Stimulated activated CD4-positive, alpha-beta T cell treated with anti-CD3 and anti-CD28 coated beads, Interleukin-1b, Interleukin-23, amount 100 ng/mL, for 1 hour (primary cell): ENCODE measurements at places on chromosomes 13 and 19.

GRCh38 chr13:30936971-30937370, 4.5 kb downstream of the TEX26 start:
- DNase-seq, result no peak

DNA sequence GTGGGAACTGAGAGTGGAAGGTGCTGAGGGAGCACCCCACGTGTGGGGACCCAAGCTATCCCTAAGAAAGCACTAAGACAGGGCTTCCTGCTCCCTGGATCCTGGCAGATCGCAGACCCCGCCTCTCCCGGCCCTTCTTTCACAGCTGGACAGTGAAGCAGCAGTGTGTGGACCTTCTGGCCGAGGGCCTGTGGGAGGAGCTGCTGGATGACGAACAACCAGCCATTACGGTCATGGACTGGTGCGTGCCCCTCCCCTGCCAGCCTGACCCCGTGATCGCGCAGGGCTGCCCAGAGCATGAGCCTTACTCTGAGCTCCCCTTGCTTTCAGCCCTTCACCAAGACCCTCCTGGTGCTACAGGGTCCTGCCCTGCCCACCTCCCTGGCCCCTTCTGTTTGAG, 2.3 kb downstream of the NCCRP1 start:
- no peak for DNase-seq

- no peak for DNase-seq
Observed at GRCh38 chr19:13079542-13079986, 23.1 kb downstream of the LYL1 start.

GRCh38 chr13:51768378-51768921, 35.5 kb downstream of the DHRS12 start:
- no peak for DNase-seq

DNA sequence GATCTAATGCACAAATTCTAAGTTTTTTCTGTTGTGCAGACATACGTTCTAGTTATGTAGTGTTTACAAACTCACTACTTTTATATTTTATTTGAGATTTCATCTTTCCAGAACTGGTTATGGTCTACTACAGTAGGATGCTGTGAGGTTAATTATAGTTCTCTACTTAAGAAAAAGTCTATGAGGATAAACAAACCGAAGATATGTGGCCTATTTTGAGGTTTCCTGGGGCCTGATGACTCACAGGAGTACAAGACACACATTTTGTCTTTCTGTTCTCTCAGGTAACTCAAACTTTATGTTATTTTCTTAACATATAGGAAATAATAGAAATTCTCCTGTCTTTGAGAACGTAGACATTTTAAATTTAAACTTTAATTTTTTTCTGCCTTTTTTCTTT, 45.1 kb downstream of the PCDH20 start:
- no peak for DNase-seq

DNA sequence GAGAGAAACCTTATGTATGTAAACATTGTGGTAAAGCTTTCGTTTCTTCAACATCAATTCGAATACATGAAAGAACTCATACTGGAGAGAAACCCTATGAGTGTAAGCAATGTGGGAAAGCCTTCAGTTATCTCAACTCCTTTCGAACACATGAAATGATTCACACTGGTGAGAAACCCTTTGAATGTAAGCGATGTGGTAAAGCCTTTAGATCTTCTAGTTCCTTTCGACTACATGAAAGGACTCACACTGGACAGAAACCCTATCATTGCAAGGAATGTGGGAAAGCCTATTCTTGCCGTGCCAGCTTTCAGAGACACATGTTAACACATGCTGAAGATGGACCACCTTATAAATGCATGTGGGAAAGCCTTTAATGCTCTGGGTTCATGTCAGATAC, 24.7 kb downstream of the ZNF136 start:
- DNase-seq, result no peak

GRCh38 chr19:54475706-54476105, 2.6 kb upstream of the CDC42EP5 start:
- no peak for DNase-seq

GRCh38 chr19:16369664-16370576, 45.3 kb downstream of the KLF2 start:
- no peak for DNase-seq

- no peak for DNase-seq
Observed at GRCh38 chr13:111121506-111121905, 6.4 kb downstream of the ARHGEF7 start.

DNA sequence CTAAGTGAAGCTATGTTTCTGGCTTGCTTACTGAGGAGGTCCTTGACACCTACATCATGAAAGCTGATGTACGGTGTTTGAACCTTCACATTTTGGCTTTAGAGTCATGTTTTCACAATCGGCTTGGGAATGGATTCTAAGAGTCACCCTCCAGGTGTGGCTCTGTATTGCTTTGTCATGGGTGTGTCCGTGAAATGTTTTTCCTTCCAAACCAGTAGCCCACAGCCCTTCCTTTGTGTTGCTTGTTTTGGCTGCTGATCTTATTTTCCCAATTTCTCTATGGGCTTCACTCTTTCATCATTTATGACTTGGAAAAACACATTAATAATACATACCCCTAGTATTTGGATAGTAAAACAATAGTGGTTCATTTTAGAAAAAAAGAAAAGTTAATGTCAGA, 240.6 kb downstream of the GGACT start:
- DNase-seq, result no peak

DNA sequence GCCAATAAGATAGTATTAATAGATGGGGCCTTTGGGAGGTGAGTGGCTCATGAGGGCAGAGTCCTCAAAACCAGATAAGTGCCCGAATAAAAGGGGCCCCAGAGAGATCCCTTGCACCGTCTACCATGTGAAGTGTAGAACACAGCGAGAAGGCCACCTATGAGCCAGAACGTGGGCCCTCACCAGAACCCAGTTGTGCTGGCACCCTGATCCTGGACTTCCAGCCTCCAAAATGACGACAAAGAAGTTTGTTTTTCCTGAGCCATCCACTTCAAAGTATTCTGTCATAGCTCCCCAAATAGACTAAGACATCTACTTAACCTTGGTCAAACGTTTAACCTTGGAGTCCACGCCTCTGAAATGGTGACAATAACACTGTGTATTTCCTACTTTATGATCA, 158.1 kb downstream of the EFNB2 start:
- DNase-seq, result no peak

DNA sequence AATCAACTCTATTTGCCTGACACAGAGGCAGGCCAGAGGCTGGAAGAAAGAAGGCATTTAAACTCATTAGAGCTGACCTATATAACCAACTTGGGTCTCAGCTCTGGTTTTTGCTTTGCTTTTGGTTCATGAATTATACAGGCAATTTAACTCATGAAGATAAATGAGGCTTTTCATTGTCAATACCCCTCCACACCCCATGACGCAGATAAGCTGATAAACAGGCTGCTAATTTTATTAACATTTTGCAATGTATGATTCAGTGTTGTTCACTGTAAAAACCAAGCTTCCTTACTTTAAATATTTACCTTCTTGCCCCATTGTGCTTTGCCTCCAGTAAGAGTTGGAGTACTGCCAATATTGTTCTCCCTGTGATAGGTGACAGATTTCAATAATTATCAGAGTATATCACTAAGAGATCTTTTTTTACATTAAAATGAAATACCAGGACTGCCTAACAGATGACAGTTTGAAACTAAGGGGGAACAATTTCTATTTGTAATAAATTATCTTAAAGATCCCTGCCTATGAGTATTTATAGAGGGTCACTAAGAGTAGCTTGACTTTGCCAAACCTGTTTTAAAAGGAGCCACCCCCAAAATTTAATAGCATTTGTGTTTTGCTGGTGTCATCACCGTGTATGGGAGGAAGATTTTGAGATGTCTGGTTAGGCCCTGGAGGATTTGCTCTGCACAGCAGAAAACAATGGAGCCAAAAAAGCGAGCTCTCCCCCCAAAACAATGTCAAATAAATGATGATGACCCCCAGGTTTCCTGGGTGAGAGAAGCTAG, 472.7 kb upstream of the NBEA start:
- no peak for DNase-seq

GRCh38 chr13:73421310-73421912, 362.6 kb downstream of the KLF5 start:
- no peak for DNase-seq

- DNase-seq, result no peak
Observed at GRCh38 chr13:110046811-110047210, 260.1 kb downstream of the COL4A1 start.

- DNase-seq, result no peak
Observed at GRCh38 chr19:13684021-13684420, 80.3 kb upstream of the MRI1 start.

DNA sequence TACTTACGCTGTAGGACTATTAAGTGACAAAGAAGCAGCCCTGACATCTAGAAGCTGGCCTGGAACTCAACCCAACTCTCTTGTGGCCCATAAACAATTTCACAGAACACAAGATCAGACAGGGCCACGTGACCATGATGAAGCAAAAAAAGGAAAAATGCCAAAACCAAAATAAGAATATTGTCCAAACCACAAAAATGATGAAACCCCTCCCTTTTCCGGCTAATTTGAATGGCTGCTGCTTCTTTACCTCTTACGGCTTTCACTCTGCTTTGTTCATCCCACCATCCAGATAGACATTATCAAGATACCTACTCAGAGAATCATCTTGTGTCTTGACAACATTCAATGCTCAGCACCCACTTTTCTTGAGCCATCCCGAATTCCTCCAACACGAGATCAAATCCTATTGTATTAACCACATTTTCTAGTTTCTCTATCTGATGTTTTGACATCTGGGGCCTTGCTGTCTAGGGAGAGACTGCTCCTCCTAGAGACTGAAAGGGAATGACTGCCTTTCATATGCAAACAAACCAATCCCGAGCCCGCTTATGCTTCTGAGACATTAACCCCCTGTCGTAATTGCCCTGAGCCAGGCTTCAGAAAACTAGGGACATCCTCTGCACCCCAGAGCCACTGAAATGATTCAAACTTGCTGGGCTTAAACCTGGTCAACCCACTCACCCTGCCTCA, 186.3 kb downstream of the TDRD3 start:
- no peak for DNase-seq

DNA sequence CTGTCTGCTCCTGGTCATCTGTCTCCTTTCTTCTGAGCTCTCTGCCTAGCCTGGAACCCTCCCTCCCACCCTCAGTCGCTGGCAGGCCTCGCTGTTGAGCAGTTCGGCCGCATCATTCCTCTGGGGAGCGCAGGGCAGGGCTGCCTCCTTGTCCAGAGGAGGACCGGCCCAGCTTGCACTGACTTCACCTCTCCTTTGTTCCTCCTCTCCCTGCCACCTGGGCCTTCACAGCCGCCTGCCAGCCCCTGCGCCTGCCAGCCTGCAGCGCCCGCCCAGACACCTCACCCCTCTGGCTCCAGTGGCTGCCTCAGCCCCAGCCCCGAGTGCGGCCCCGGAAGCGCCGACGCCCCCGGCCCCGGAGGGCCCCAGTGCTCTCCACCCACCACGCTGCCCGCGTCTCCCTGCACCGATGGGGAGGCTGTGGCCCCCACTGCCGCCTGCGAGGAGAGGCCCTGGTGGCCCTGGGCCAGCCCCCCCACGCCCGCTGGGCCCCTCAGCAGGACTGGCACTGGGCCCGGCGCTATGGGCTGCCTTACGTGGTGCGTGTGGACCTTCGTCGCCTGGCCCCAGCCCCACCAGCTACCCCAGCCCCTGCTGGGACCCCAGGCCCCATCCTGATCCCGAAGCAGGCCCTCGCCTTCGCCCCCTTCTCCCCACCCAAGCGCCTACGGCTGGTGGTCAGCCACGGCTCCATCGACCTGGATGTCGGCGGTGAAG, 7.2 kb downstream of the KMT5C start:
- DNase-seq, result no peak

DNA sequence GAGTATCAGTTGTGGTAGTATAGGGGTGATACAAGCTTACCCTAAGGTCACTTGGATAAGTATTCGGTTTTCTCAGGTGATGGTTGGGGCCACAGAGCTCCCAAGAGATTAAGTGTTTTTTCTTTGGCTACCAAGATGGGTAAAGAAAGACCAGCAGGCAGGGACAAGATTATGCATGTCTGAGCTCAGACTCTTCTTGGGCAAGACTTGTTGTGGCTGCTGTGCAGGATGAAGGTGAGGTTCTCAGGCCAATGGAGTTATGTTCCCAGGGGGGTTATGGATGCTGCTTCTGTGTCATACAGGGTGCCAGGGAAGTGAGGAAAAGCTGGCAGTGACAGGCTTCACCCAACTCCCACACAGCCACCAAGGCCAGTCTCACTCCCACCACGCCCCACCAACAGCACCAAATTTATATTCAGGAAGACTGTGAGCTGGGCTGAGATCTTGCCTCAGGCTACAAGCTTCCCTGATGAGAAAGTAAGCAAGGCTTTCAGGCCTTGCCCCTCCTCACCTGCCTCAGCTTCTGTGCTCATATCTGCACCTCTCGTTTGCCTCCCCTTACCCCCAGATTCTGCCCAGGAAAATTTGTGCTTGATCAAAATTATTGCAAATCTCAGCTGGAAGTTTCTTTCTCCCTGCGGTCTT, 511.8 kb upstream of the SLITRK1 start:
- no peak for DNase-seq

GRCh38 chr13:47158593-47158992, 261.7 kb upstream of the HTR2A start:
- no peak for DNase-seq

DNA sequence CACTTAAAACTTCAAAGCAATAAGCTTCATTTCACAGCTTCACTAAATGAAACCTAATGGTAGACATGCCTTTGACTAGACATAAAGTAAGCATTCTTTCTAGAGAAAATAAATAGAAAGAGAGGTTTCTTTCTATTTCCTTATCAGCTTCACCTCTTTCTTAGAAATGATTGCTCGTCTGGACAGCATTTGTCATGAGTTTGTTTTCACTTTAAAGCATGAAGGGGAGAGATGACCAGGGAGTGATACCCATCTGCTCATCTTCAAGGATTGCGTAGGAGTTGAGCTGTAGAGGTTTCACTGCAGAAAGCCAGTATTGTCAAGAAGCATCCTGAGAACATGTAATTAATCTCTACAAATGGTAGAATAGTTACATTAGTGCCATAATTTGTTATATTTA, 61.3 kb downstream of the COL4A2 start:
- no peak for DNase-seq

GRCh38 chr13:109773786-109774185, 12.6 kb downstream of the IRS2 start:
- no peak for DNase-seq
